ENCODE measurements at places on chromosomes 11 and 22.

- DNase-seq: no peak
Measured at GRCh38 chr11:33753304-33753967, 17.2 kb upstream of the CD59 start.

DNA sequence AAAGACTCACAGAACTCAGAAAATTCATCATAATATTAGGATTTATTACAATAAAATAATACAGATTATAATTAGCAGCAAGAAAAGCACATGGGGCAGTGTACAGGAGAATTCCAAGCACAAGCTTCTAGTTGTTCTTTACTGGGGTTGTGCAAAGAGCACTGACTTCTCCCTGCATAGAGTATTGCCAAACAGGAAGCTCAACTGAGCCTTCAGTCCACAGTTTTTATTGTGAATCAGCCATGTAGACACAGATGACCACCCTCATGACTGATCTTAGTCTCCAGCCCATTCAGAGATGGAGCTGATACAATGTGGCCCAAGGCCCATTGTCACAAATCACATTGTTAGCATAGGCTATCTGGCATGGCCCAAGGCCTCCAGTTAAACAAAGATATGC is 798.9 kb downstream of the KCNA4 start:
- DNase-seq: no peak

DNA sequence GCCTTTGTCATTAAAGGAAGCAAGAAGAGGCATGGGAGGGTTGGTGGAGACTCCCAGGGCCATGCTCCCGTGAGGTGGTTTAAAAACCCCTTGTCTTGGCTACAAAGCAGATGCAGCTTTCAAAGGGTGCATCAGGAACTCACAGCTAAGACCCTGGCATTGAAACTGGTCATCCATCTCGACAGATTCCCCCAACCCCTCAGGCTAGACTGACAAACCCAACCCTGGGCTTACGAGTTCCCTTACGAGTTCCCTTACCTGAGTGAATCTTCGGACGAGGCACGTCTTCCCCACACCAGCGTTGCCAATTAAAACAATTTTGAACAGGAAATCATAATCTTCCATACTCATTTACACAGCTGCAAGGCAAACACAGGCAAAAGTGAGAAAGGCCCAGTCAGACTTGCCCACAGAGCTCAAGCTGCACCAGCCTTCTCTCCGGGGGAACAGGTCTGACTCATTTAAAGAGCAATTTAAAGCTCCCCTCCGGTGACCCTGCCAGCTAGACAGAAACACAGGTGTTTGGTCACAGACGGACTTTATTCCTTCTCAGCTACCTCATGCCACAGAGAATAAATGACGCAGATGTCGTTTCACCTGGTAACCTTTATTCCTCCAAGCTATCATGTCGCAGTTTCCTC is 74.6 kb downstream of the RAB30 start:
- peak; percentile 77 for DNase-seq

GRCh38 chr22:48449466-48450187 is 1378.0 kb downstream of the BRD1 start:
- no peak for DNase-seq

- no peak for DNase-seq
Measured at GRCh38 chr11:96284917-96285316, 58.1 kb downstream of the MAML2 start.

GRCh38 chr22:30649430-30650007 is 13.9 kb downstream of the SLC35E4 start:
- DNase-seq: no peak

GRCh38 chr22:17726928-17727897 is 47.1 kb downstream of the BID start:
- no peak for DNase-seq

DNA sequence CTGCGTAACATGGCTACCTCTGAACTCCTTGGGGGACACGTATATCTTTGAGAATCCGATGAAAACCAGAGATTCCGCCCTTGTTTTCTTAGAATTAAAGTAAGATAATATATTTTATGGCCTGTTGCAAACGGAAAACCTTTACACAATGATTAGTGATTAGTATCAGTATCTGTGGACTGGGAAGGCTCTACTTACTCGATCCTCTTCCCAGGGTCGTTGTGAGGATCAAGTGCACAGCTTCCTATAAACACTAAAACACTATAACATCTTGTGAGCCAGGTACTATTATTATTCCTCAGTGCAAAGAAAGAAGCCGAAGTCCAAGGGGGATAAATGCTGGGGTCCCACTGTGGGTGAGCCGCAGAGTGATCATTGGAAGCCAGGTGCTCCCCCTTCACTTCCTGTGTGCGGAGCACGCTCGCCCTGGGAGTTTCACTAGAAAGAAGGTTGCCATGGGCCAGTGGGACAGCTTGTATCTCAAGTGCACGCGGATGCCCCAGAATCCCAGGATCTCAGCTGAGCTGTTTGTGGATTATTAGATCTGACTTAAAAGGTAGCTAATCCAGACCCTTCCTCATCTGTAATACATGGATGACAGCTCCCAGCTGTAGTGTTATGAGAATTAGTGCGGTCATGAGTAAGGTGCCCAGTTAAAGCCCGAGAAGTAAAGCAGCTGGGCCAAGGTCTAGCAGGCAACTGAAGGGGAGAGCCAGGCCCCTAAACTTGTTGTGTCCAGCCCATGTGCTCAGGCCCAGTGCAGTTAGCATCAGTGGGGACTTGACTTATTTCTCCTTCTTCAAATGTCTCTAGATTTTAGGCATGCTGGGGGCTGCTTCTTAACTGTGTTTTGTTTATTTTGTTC is 839 bp downstream of the CBY1 start:
- DNase-seq: peak; percentile 11

- DNase-seq: no peak
Measured at GRCh38 chr11:75208446-75208845, 32.1 kb upstream of the TPBGL start.
